ENCODE measurements at places on chromosomes 11 and 22.

GRCh38 chr22:43363315-43364168 is 20.4 kb upstream of the SCUBE1 start:
- DNase-seq: no peak

DNA sequence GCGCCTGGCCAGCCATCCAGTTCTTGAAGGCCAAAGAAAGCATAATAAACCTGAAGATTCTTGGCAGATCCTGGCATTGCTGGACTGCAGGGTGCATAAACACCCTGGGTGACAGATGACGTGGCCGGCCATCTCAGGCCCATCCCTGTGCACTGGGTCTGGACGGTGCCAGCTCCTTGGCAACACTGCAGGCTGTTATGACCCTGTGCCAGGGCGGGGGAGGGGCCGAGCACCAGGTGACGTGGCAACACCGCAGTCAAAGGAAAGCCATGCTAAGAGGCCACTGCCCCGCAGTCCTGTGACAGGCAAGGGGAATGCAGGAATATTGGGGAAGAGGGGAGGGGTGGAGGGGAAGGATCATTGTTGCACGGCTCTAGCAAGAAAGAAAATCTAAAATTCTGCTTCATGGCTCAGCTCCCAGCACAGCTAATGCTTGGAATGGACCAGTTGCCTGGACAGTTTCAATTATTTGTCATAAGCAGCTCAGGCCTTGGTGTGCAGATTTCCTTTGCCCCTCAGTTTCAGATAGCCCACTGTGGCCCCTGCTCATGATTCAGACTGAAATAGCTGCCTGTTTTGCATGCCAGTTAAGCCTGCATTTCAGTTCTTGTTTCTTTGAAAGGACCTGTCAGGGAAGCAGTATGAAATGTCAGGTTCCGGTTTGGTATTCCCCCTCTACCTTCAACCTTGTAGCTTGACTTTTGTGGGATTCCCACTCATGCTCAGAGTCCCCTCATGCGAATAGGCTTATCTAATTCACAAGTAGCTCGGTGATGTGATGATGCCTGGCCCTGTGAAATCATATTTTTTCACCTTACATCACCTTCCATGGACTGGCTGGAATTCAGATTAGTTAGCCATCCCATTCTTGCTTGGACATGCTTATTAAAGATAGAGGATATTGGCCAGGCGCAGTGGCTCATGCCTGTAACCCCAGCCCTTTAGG is 29.7 kb upstream of the DDX6 start:
- peak; percentile 75 for DNase-seq

- DNase-seq: no peak
Measured at GRCh38 chr11:105032495-105032894, 2.4 kb downstream of the CASP1 start.

DNA sequence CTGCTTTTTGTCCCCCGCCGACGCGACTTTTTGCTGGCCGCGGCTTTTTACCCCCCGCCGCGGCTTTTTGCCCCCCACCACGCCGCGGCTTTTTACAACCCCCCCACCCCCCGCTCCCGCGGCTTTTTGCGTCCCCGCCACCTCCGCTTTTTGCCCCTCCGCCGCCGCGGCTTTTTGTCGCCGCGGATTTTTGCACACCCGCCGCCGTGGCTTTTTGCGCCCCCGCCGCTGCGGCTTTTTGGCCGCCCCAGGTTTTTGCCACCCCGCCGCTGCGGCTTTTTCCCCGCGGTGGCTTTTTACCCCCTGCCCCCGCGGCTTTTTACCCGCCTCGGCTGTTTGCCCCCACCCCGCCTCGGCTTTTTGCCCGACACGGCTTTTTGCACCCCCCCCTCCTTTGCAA is 205.5 kb downstream of the CCT8L2 start:
- no peak for DNase-seq

DNA sequence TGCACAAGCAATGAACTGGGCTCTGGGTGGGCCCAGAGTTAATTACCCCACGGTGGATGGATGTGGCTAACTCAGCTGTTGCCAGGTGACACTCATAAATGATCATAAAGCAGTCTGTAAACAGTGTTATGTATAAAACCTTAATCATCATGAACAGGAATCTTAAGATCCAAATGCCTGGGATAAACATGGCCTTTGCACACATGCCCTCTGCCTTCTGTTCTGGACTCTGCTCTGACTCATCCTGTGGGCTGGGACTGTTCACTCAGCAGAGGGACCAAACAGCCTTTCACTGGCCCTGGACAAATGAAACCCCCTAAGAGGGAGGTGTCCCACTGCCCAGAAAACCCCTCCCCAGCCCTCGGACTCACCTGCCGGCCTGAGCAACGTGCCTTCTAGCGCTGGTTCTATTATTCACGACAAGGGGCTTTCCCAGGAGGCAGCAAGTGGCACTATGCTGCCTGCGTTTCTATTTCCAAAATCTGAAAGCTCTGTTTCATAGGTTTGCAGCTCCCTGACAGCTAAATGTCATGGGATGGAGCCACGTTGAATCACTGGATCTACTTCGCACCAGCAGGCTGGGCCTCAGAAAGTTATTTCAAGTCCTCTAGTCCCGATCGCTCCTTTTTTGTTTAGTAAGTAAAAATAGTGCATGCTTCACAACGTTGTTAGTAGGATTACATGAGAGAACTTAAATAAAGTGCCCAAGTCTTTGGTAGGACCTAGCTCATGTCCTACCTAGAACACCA is 53.0 kb downstream of the LARGE1 start:
- DNase-seq: no peak

- peak; percentile 44 for DNase-seq
Measured at GRCh38 chr11:57567515-57568329, at the start of gene UBE2L6. TSS of gene UBE2L6 (minus strand) at chr11:57567672. CDS start at chr11:57567611, 61 bp downstream.

- DNase-seq: no peak
Measured at GRCh38 chr22:36753120-36753802, 22.7 kb downstream of the IFT27 start.

DNA sequence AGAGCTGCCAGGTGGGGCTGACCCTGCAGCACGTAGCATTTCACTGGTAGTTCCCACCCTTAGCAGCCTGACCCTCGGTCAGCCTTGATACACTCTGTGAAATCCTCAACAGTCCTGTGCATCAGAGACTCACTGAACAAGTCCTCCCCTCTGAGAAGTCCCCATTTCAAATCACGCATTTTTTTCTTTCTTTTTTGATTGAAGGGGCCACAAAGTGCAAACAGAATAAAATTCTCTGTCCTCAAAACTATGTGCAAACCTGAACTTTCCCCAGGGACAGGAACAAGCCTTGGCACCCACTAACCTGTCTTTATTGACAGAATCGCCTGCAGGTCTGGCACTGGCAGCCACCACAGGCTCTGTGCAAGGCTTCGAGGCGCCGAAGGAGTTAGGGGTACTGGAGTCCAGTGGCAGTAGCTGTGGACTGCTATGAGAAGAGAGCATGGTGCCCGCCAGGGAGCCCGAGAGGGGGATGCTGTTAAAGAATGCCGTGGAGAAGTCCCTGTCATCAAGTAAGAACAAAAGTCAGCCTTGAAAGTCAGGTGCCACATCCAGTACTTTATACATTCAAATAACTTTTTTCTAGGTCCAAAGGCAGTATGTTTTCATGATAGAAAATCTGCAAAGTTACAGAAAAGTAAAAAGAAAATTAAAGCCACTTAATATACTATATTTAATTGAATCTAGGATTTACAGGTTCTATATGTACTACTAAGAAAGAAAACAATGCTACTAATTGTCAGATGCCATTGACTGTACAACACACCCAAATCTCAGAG is 53.8 kb downstream of the HIRA start:
- no peak for DNase-seq

- no peak for DNase-seq
Measured at GRCh38 chr11:68954836-68955606, 25.8 kb downstream of the MRGPRD start.

GRCh38 chr11:61413496-61413895 is 16.3 kb downstream of the CPSF7 start:
- DNase-seq: no peak

DNA sequence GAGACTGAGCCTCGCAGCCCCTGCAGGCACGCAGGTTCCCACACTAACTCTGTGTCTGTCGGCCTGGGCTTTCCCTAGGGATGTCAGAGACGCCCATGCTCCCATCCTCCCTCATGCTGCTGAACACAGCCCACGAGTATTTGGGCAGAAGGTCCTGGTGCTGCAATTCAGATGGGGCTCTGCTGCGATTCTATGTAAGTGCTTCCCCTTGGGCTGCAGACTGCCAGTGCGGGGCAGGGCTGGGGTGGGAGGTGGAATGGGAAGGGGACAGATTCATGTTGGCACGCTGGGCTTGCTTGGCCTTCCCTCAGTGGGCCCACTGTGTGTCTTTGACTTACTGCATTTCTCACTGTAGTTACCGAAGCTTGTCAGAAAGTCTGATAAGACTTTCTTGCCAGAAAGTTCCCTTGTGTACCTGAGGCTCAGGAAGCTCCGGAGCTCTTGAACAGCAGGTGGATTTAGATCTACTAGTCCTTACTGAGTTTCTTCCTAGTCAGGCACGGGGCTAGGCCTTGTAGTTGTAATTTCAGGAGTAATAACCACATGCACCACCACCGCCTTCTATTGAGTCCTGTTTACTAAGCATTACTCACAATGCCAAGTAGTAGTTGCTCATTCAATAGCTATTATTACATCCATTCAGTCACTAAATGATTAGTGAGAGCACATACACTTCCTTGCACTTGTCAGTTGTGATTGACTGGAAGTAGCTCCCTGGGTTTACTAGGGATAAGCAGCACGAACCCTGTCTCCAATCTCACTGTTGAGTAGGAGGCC is 65.2 kb downstream of the CABIN1 start:
- DNase-seq: no peak

DNA sequence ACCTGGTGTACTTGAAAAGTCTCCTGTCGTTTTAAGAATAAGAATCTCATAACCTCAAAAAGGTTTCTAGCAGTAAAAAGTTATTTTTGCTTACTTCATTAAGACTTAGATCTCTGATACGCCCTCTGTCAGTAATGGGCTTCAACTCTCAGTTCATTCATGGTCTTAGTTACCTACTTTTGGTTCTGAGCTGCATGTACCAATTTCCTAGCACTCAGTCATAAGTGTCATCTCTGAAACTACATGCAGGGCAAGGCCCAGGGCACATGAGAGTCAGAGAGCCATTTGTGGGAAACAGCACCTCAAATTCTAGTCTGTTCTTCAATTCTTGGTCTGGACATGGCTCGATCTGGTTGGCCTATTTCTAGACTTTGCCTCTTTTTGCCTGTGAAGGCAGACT is 838.4 kb downstream of the FAM181B start:
- no peak for DNase-seq

DNA sequence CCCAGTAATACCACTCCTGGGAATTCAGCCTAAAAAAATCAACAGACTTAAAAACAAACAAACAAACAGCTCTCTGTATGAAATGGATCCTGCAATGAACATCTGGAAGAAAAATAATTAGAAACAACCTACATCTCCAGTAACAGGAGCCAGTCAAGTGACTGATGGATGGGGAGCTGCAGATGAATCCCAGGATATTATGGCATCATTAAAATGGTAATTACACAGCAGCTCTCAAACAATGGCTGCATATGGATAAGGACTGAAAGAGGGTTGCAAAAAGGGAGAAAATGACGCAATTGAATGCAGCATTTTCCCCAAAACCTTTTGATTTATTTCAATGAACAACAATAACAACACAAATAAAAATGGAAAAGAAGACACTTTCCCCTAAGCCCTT is 4.1 kb downstream of the NPTXR start:
- DNase-seq: no peak

GRCh38 chr11:27040302-27041115 is at the start of gene BBOX1:
TSS of gene BBOX1 (plus strand) at chr11:27040815. CDS start at chr11:27055431, 14,616 bp downstream.
- no peak for DNase-seq

- no peak for DNase-seq
Measured at GRCh38 chr22:17984114-17984513, 40.2 kb downstream of the MICAL3 start.

- no peak for DNase-seq
Measured at GRCh38 chr11:13292970-13293369, 15.4 kb downstream of the BMAL1 start.

- DNase-seq: no peak
Measured at GRCh38 chr11:77063861-77064260, 2.9 kb upstream of the CAPN5 start.

- no peak for DNase-seq
Measured at GRCh38 chr22:35401863-35402262, 1.9 kb downstream of the MCM5 start.

- DNase-seq: no peak
Measured at GRCh38 chr11:113317339-113317738, 3.0 kb downstream of the TTC12 start.

- DNase-seq: no peak
Measured at GRCh38 chr11:5684036-5684645, 733 bp downstream of the TRIM5 start.

DNA sequence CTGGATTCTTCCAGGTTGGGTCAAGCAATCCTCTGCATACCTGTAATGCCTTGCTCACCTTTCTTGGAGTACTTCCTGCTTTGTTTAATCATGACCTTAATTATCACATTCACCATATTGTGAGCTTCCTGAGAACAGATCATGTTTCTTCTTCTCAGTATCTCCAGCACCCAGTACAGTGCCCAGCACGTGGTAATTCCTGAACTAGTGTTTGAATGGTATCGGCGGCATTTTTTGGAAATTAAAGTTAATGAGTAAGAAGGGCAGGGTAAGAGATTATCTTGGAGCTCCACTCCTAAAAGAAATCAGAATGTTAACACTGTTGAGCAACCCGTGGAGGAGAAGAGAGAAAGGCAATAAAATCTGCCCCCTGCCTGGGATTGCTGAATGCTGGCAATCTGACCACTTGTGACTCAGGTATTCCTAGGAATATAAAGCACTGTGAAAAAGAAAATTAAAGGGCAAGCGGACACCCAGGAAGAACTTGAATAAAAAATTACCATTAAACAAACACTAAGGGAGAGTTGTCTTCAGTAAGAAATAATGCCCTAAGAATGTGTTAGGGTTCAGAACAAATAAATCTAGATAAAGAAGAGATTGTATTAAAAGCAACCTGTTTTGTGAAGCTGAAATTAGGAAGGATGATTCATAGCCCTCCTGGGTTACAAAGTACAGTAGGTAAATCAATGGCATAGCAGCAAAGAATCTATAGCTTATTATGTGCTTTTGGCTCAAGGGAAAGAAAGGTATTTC is 92.9 kb downstream of the PDHX start:
- DNase-seq: no peak

GRCh38 chr11:12802418-12803085 is 128.3 kb downstream of the TEAD1 start:
- DNase-seq: no peak

GRCh38 chr22:21917181-21917958 is 35.3 kb downstream of the PPM1F start:
- DNase-seq: no peak

DNA sequence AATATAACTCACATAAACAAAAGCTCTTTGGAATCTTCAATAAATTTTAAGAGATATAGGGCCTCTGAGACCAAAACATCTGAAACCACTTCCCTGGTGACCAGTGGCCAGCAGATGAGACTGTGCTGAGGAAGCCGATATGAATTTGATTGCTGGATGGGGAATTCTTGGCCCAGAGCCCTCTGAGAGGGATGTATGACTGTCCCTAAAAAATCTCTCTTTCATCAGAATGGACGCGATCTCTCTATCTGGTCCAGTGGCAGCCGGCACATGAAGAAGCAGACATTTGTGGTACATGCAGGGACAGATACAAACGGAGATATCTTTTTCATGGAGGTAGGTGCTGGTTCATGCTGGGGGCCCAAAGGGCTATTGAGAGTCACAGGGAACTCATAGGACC is 37.5 kb downstream of the MYBPC3 start:
- DNase-seq: no peak

Data from memory B cell (primary cell).